ENCODE measurements at places on chromosomes 4 and X.
A peak's percentile ranks its signal among the peaks of the same experiment; 100 is the strongest.

- DNase-seq, result peak; percentile 40
Measured at GRCh38 chr4:143514497-143514896, 995 bp downstream of the SMARCA5 start.

GRCh38 chrX:69813677-69814076 lies 197.8 kb downstream of the EDA start:
- DNase-seq, result no peak

- DNase-seq, result no peak
Measured at GRCh38 chrX:147899379-147900114, 12.2 kb upstream of the FMR1 start.

DNA sequence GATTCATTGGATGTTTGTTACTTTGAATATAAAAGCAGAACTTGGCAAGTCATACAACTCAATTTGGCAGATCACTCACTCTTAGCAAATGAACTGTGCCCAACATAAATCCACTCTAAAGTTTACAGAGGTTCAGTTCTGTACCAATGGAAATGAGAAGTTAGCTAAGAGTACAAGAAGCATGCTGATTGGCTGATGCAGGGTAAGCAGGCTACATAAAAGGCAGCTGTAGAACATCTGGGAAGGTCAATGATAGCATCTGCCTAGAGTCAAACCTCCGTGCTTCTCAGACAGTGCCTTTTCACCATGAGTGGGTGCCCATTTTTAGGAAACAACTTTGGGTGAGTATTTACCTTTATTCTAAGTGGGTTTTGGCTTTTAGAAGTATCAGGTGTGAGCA lies at the start of gene TDO2:
TSS of gene TDO2 (plus strand) at position 244 of the 400 bp plus-strand sequence. CDS start at position 307, 63 bp downstream.
- DNase-seq, result no peak

DNA sequence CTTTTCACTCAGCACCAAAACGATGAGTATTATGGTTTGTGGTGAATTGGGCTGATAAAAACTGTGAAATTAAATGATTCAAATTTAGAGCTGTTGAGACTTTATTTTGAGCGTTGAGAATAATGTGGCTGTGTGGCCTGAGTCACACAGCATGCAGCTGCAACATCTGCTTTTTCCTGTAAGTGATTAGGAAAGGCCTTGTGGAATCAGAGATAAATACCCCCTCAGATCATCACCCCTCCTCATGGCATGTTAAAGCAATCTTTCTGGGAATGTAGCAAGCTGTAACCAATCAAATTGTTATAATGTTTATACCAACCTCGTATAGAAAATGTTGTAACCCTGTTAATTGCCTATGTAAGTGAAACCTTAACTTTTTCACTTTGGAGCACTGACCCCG lies 90.0 kb upstream of the GRPR start:
- no peak for DNase-seq

GRCh38 chr4:82372517-82373485 lies 990 bp downstream of the HNRNPD start:
- peak; percentile 70 for DNase-seq

DNA sequence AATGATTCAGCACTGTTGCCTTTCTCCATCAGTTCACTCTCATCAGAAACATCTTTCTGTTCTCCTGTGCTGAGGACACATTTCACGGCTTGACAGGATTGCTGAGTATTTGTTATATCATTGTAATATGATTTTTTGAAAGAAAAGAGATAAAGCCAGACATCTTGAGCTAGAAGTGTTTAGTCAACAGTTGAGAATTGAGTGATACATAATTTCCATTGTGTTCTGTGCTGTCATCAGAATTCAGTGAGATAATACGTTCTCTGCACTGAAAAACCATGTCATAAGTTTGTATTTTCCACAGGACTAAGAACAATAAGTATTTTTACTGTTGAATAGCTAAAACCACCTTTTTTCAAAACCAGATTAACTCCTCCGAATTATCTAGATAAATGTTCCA lies 50.2 kb upstream of the GPRIN3 start:
- DNase-seq, result no peak

GRCh38 chr4:188661502-188661901 lies 522.3 kb downstream of the TRIML1 start:
- DNase-seq, result no peak

DNA sequence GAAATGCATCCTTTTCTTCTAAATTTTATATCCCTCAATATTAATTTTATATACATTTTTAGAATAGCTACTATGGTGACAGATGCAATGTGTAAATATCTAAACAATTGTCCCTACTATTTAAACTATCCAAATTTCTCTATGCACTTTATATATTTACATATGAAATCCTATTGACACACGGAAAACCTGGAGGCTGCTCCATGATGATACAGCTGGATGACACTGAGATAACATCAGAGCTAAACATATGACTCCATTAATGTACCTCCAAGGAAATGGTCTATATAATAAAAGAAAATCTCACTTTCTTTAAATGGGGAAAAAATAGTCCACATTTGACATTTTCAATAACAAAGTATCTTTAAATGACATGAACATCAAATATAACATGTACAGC lies 43.7 kb downstream of the DDX60 start:
- DNase-seq, result no peak

- no peak for DNase-seq
Measured at GRCh38 chr4:38678078-38678477, 14.1 kb downstream of the KLF3 start.

DNA sequence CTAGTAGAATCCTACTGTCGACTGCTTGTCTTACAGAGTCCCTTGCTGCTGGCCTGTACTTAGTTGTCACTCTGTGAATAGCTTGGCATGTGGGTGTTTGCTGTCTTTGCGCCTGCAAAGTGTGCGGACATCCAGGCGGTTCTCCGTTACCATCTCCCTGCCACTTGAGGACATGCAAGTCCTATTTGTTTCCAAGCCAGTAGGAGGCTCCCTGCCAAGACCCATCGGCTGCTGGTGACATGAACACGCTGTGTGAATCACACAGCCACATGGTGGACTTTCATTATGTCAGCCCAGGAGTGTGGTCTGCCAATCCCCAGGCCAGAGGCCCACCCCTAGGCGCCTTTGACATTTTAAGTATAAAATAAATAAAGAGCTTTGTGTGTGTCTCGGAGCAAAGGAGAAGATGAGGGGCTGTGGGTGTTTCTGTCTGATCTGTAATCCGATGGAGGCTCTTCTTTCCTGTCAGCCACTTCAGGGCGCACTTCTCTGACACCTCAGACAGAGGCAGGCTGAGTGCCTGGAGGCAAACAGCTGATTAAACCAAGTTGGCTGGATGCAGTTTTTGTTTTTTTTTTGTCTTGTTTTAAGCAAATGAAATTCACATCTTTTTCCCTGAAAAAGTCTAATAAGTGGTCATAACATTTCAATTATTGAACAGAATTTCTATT lies 51.5 kb downstream of the ALPK1 start:
- peak; percentile 51 for DNase-seq

DNA sequence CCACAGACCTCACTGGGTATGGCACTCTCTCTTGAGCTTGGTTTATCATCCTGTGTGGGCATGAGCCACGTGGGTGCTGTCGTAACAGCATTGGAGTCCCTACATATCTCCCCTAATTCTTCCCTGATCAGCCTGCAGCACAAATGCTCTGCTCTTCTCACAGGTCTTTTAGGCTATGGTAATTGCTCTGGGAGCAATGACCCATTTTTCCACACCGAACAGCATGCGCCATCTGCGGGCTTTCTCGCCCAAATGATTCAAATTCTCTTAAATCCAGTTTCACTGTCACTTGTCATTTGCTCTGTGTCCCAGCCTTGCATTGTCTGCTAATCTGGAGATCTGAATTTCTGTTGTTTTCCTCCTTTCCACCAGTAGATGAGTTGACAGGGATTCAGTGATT lies 48.9 kb upstream of the GATB start:
- DNase-seq, result no peak

- no peak for DNase-seq
Measured at GRCh38 chrX:69162361-69162865, 2.8 kb downstream of the PJA1 start.

- peak; percentile 35 for DNase-seq
Measured at GRCh38 chr4:158667651-158668198, 4.0 kb downstream of the C4orf46 start.

- no peak for DNase-seq
Measured at GRCh38 chr4:67877086-67877485, 6.7 kb downstream of the TMPRSS11D start.

GRCh38 chr4:6471307-6472007 lies 957 bp downstream of the PPP2R2C start:
- no peak for DNase-seq

- DNase-seq, result no peak
Measured at GRCh38 chr4:74309223-74309622, 953 bp downstream of the EPGN start.
